ENCODE measurements at places on chromosomes 3 and 15.

- DNase-seq = no peak
Observed at GRCh38 chr15:77974098-77974414, 103.5 kb downstream of the TBC1D2B start.

GRCh38 chr3:167450195-167450594 is 23.6 kb downstream of the SERPINI2 start:
- DNase-seq = no peak

DNA sequence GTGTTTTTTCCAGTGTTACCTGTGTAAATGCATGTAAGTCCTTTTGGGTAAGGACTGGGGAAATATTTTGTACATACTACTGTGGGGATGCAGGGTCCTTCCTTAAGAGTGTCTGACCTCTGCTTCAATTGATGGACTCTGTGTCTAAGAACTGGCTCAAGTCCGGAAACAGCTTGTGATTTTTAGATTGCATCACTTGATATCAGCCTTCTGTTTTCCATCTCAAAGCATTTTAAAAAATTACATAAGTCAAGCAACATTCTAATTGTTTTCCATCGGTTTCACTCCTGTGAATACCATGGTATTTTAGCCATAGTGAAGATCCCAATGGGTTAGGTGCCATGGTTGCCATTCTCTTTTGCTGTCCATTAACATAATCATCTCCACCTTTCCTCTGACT is 597.6 kb downstream of the SQOR start:
- DNase-seq = no peak

DNA sequence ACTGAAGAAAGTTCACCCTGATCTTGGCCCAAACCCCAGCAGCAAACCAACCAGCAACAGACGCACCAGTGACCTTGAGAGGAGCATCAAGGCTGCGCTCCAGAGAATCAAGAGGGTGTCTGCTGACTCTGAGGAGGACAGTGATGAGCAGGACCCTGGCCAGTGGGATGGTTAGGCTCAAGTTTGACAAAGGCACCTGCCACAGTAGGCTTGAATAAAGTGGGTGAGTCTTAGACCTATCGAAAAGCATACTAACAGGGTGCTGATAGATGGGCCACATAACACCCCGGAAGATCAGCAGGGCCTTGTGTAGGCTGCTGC is 23.9 kb downstream of the WHAMM start:
- no peak for DNase-seq

- no peak for DNase-seq
Observed at GRCh38 chr3:48502728-48503168, 1.2 kb downstream of the SHISA5 start.

DNA sequence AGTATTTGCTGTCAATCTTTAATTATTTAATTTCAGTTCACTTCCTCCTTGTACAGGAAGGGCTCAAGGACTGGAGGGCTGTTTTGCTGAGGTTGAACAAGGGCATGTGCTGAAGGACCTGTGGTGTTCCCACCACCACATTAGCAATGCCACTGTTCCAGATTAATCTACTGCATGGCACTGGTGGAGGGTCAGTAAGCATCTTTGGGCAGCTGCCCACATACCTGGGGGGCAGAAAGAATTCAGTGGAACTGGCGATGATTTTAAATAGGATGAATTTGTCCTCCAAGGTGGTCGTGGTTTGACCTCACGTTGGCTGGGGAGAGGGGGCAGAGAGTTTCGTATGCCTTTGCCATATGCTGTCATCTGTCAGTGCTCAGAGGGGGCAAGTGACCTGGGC is 244.8 kb downstream of the TLE3 start:
- no peak for DNase-seq

GRCh38 chr15:74565381-74566085 is 24.5 kb downstream of the ARID3B start:
- no peak for DNase-seq

DNA sequence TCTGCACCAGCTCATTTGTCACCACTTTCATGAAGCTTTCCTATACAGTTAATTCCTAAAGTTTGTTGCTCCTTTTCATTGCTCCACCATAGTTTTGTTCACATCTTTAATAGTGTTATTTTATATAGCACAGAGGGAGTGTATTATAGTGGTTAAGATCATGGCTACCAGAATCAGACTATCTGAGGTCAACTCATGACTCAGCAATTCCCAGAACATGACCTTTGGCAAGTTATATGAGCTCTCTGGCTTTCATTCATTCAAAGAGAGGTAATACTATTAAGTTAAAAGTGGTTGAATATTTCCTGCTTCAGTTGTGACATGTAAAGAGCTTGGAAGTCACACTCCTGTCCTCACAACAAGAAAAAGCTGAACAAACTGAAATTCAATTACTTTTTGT is 1073.5 kb downstream of the NAALADL2 start:
- no peak for DNase-seq
